Liver (tissue), 10 donors: ENCODE measurements at places on chromosomes 12 and 14. TPM values are rescaled to one million over a fixed set of nuclear protein-coding genes. Genes with fewer than 3 reads are reported as not detected.

Gene ALG10
- 0.44 TPM for polyA plus RNA-seq

Gene HVCN1
- 1.8 TPM for polyA plus RNA-seq

- no peak overlapping the region for H3K27ac ChIP-seq
- H3K4me3 ChIP-seq: no peak overlapping the region
- no peak for DNase-seq
- no peaks in the 10 kb centered on the region for H3K4me1 ChIP-seq
- H3K36me3 ChIP-seq: no peaks in the 10 kb centered on the region
These were observed 57.1 kb downstream of the METTL25 start for GRCh38 chr12:82415402-82415801.

- DNase-seq: no peak
- H3K36me3 ChIP-seq: no peaks in the 10 kb centered on the region
- no peak overlapping the region for H3K27ac ChIP-seq
- no peaks in the 10 kb centered on the region for H3K27me3 ChIP-seq
- no peak overlapping the region for H3K4me3 ChIP-seq
These were observed 54.9 kb upstream of the CISTR start for GRCh38 chr12:53806721-53807120.

DNA sequence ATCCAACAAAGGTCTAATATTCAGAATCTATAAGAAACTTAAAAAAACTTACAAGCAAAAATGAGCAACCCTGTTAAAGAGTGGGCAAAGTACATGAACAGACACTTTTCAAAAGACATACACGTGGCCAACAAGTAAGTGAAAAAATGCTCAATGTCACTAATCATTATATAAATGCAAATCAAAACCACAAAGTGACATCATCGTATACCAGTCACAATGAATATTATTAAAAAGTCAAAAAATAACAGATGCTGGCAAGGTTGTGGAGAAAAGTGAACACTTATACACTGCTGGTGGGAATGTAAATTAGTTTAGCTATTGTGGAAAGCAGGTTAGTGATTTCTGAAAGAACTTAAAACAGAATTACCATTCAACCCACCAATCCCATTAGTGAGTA, 199.1 kb downstream of the SNAPC1 start:
- no peak overlapping the region for H3K27ac ChIP-seq
- no peaks in the 10 kb centered on the region for H3K27me3 ChIP-seq
- no peak overlapping the region for H3K4me3 ChIP-seq
- DNase-seq: no peak

Gene KRT73
- not detected for polyA plus RNA-seq

GRCh38 chr12:77830583-77831351, at the start of gene NAV3:
NAV3 (plus strand) TSS chr12:77830894; CDS start chr12:77831462, 568 bp downstream.
- H3K4me3 ChIP-seq: no peak within 1 kb of the TSS
- no peaks in the 10 kb centered on the region for H3K36me3 ChIP-seq
- H3K27ac ChIP-seq: no peak within 1 kb of the TSS
- H3K27me3 ChIP-seq: no peaks in the 10 kb centered on the region
- no peaks in the 10 kb centered on the region for H3K4me1 ChIP-seq

DNA sequence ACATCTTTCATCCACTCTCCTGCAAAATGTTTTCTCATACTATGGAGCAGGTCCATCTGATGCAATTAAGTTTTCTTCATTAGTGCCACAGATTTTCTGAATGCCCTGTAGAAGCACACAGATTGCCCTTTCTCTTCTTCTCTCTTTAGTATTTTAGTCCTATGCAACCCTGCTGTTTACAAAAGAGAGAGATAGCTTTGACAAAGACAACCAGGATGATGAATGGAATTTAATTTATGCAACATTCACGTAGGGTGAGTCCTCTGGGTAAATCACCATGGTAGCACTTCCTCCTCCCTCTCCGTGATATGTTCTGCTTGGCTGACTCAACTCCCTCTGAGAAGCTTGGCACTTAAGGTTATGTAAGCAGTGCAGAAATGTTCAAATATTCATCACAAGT, 400.9 kb upstream of the PDE3A start:
- DNase-seq: no peak
- no peak overlapping the region for H3K4me3 ChIP-seq
- H3K36me3 ChIP-seq: no peaks in the 10 kb centered on the region
- no peaks in the 10 kb centered on the region for H3K27me3 ChIP-seq
- peaks cover 16% of the 10 kb centered on the region for H3K4me1 ChIP-seq

DNA sequence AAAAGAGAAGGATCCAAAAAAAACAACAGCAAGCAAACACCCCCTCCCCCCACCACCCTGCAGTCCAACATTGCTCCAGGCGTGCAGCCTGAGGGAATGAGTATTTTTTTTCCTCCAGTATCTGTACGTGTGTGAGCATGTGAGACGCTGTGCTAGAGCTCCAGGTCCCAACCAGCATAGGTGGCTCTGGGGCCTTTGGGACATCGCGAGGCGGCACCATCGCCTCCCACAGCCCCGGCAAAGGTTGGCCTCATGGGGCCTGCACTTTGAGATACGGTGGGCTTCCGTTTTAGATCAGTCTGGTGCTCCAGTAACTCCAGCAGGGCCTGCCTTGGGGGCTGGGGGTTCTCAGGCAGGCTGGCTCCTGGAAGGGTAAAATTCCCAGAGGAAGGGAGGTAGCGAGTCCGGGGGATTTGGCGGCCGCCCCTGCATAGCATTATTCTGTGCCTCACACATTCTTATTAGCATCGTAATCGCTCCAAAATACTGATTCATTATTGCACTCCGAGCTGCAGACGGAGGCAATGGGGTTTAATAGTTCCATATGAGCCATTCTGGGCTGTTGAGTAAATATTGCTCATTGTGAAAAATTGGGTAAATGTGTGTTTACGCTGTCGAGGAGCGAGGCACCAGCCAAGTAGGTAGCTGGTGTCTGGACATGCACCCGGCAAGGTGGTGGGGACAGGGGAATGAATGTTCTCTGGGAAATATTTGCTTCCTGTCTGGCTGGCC, 143.1 kb upstream of the MYL2 start:
- DNase-seq: no peak
- no peak overlapping the region for H3K4me3 ChIP-seq
- no peak overlapping the region for H3K27ac ChIP-seq
- peaks cover 21% of the 10 kb centered on the region for H3K4me1 ChIP-seq
- no peaks in the 10 kb centered on the region for H3K36me3 ChIP-seq

- peaks cover 15% of the 10 kb centered on the region for H3K36me3 ChIP-seq
- no peak overlapping the region for H3K4me3 ChIP-seq
- H3K27me3 ChIP-seq: no peaks in the 10 kb centered on the region
- no peak overlapping the region for H3K27ac ChIP-seq
These were observed 39.9 kb downstream of the RIN3 start for GRCh38 chr14:92553438-92553837.

GRCh38 chr12:79737875-79738718, 47.3 kb upstream of the PAWR start:
- no peak overlapping the region for H3K27ac ChIP-seq
- H3K4me3 ChIP-seq: no peak overlapping the region
- no peak for DNase-seq
- peaks cover 2% of the 10 kb centered on the region for H3K4me1 ChIP-seq
- no peaks in the 10 kb centered on the region for H3K27me3 ChIP-seq

DNA sequence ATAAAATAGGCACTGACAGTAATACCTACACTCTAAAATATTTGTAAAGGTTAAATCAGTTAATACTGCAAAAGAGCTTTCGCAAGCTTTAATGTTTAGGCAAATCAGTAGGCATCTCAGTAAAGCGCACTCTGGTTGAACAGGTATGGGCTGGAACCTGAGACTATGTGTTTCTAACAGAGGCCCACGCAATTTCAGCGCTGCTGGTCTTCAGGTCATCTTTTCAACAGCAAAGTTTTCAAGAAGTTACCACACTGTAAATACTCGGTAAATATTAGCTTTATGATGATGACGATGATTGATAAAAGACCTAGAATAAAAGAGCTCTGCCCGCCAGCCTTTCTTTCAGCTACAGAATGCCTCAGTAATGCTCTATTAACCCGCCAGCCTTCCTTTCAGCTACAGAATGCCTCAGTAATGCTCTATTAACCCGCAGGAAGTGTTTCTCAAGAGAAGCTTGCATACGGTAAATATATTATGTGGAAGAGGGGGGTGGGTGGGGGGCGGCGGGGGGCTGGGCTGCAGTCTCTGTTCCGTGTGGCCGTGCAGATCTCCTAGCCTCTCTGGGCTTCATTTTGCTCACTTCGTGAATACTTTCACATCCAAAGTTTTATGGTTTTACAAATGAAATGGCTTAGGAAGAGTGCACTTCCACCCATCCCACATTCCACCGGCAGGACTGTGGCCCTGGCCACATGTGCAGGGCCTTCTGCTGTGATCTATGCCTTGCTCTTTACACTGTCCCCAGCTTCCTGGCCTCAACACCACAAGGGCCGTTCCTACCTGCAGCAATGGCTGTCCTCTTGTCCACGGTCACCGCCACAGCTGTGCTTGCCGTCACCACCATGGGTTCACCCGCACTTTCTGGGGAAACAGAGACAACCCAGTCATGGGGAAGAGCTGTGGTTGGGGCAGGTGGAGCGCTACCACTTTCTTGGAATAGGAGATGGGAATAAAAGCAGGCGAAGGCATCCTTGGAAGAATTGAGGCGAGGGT, 19.9 kb downstream of the LRTM2 start:
- no peak overlapping the region for H3K4me3 ChIP-seq
- no peaks in the 10 kb centered on the region for H3K36me3 ChIP-seq
- no peaks in the 10 kb centered on the region for H3K4me1 ChIP-seq
- no peak overlapping the region for H3K27ac ChIP-seq
- no peaks in the 10 kb centered on the region for H3K27me3 ChIP-seq

DNA sequence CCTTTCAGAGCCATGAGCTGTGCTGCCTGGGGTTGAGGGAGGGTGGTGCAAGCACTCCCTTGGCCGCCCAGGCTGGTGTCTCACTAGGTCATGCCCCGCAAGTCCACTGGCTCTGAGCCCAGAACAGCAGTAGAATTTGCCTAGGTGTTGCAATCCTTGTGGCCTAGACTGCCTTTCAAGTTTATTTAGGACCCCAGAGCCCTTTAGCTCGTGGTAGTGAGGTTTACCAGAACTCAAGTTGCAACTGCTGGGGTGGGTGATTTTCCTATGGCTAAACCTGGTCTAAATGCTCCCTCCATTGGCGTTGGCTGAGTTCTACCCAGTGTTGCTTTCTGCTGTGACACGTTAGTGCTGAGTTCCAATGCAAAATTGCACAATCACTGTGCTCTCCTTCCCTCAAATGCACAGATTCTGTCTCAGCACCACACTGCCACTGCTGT, 287.2 kb downstream of the BCAT1 start:
- peak; percentile 68 for DNase-seq
- H3K4me1 ChIP-seq: peaks cover 3% of the 10 kb centered on the region
- no peaks in the 10 kb centered on the region for H3K36me3 ChIP-seq
- no peak overlapping the region for H3K4me3 ChIP-seq
- no peaks in the 10 kb centered on the region for H3K27me3 ChIP-seq

Gene SLC17A8
- 0.20 TPM for polyA plus RNA-seq

- H3K36me3 ChIP-seq: no peaks in the 10 kb centered on the region
- peak overlapping the region; percentile 55 for H3K27ac ChIP-seq
- H3K4me1 ChIP-seq: peaks cover 78% of the 10 kb centered on the region
- no peak for DNase-seq
These were observed 28.7 kb downstream of the CCDC85C start for GRCh38 chr14:99575043-99576023.
